Airway epithelial cell (primary cell): ENCODE measurements at places on chromosomes 5 and 9. TPM values are rescaled to one million over a fixed set of nuclear protein-coding genes. Genes with fewer than 3 reads are reported as not detected.

SLC27A6 gene
- 0.35 TPM in 1 of 2 replicates, not detected in the other for total RNA-seq

SLU7 gene
- 27.0 and 44.3 TPM in 2 replicates for total RNA-seq

ZDHHC11B gene
- 0.07 TPM in 1 of 2 replicates, not detected in the other for total RNA-seq

STKLD1 gene
- 0.79 TPM in 1 of 2 replicates, not detected in the other for total RNA-seq

PCDHB7 gene
- total RNA-seq, result not detected in 2 replicates

SPATA31D4 gene
- not detected in 2 replicates for total RNA-seq

FAM153A gene
- total RNA-seq, result not detected in 2 replicates

ANKRD33B gene
- total RNA-seq, result 0.49 and 0.65 TPM in 2 replicates

PITX1 gene
- 151 and 181 TPM in 2 replicates for total RNA-seq

PCDHGC3 gene
- total RNA-seq, result 21.0 and 27.2 TPM in 2 replicates

C9orf50 gene
- total RNA-seq, result not detected in 2 replicates

RGS7BP gene
- total RNA-seq, result 0.19 TPM in 1 of 2 replicates, not detected in the other

TNIP1 gene
- 112 and 114 TPM in 2 replicates for total RNA-seq
